ENCODE measurements at places on chromosomes 1 and 21. TPM values are rescaled to one million over a fixed set of nuclear protein-coding genes. Genes with fewer than 3 reads are reported as not detected.
A peak's percentile ranks its signal among the peaks of the same experiment; 100 is the strongest.

DNA sequence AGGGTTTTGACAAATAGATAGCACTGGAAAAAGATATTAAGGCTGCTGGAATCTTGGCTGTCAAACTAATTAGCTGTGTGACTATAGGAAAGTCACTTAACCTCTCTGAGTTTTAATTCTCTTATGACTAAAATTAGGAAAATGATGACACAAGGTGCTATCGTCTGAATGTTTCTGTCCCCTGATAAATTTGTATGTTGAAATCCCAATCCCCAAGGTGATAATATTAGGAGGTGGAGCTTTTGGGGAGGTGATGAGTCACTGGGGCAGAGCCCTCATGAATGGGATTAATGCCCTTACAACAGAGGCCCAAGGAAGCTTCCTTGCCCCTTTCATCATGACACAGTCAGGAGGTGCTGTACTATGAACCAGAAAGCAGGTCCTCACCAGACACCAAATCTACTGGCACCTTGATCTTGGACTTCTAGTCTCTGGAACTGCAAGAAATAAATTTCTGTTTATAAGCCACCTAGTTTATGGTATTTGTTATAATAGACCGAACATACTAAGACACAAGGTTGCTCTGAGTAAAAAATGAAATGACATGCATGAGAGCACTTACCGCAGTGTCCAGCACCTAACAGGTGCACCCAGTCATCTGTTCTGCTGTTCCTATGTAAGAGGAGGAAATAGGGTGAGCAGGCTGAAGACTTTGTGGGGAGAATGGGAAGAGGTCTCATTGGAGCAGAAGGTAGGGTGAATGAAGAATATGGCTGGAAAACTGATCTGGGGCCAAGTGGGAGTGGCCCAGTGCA is 26.3 kb upstream of the DISP1 start:
- no peaks in the 10 kb centered on the region for H3K27me3 ChIP-seq
- no peak overlapping the region for H3K27ac ChIP-seq
- H3K4me3 ChIP-seq, result no peak overlapping the region
- no peaks in the 10 kb centered on the region for H3K36me3 ChIP-seq
- no peaks in the 10 kb centered on the region for H3K4me1 ChIP-seq

GRCh38 chr1:6982443-6982842 is 197.2 kb downstream of the CAMTA1 start:
- H3K27me3 ChIP-seq, result no peaks in the 10 kb centered on the region
- H3K4me3 ChIP-seq, result no peak overlapping the region
- no peak for DNase-seq
- no peaks in the 10 kb centered on the region for H3K36me3 ChIP-seq

DNA sequence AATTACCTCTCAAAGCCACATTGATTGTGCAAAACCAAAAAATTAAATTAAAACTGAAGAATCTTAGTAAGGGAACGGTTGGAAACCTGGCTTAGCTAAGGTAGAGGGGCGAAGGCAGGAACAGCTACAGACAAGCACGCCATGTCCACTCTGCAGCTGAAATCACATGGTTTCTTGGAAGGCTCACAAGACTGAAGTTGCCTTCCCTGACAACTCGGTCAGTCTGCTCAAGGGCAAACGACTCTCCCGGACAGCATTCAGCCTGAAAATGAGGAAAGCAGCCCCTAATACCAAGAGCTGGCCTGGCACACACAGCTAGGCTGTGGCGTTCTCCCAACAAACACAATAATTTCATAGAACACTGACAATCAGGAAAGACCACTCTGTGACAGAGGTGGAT is 22.7 kb upstream of the BECN2 start:
- H3K36me3 ChIP-seq, result no peaks in the 10 kb centered on the region
- no peaks in the 10 kb centered on the region for H3K27me3 ChIP-seq
- DNase-seq, result no peak
- no peak overlapping the region for H3K4me3 ChIP-seq
- no peaks in the 10 kb centered on the region for H3K4me1 ChIP-seq
- H3K27ac ChIP-seq, result no peak overlapping the region

DNA sequence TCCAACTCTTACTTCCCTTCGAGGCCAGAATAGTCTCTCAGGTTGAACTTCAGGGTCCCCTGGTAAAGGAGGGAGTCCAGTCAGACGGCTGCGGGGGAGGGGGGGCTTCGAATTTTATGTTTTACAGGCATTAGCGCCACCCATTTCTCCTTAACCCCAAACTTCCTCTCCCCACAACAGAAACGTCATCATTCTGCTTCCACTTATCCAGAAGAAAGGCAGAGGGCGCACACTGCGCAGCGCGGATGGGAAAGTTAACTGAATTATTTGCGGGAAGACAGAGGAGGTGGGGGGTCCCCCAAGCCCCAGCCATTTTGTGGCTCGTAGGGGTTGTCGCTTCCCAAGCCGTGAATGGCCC is 529 bp upstream of the PRMT2 start:
- peaks cover 67% of the 10 kb centered on the region for H3K4me1 ChIP-seq
- no peaks in the 10 kb centered on the region for H3K27me3 ChIP-seq
- H3K36me3 ChIP-seq, result peaks cover 5% of the 10 kb centered on the region
- H3K4me3 ChIP-seq, result peak overlapping the region; percentile 37

DNA sequence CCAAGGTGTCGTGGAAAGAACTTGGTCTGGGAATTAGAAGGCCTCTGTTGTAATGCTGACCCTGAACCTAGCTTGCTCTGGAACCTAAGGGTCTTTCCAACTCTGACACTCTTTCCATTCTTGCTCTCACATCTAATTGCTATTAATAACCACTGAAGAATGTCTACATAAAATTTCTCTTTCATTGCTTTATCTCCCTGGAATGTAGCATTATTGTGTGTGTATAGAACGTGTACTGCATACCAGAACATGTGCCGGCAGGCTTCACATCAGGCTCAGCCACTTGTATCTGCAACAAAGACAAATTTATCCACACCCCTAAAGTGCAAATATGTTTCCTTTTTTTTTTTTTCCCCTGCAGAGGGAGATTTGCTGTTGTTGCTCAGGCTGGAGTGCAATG is 13.9 kb upstream of the LAX1 start:
- H3K4me1 ChIP-seq, result peaks cover 21% of the 10 kb centered on the region
- H3K36me3 ChIP-seq, result no peaks in the 10 kb centered on the region
- no peaks in the 10 kb centered on the region for H3K27me3 ChIP-seq
- no peak for DNase-seq
- no peak overlapping the region for H3K27ac ChIP-seq
- no peak overlapping the region for H3K4me3 ChIP-seq

GRCh38 chr1:110765640-110766335 is 91.0 kb upstream of the KCNA3 start:
- peaks cover 4% of the 10 kb centered on the region for H3K4me1 ChIP-seq
- H3K36me3 ChIP-seq, result no peaks in the 10 kb centered on the region

- H3K4me1 ChIP-seq, result no peaks in the 10 kb centered on the region
- DNase-seq, result no peak
- no peak overlapping the region for H3K27ac ChIP-seq
- H3K36me3 ChIP-seq, result no peaks in the 10 kb centered on the region
- H3K27me3 ChIP-seq, result no peaks in the 10 kb centered on the region
- H3K4me3 ChIP-seq, result no peak overlapping the region
These were observed 219.8 kb upstream of the PRMT6 start for GRCh38 chr1:106836708-106837107.

- no peak for DNase-seq
- peaks cover 5% of the 10 kb centered on the region for H3K4me1 ChIP-seq
- H3K36me3 ChIP-seq, result no peaks in the 10 kb centered on the region
- no peak overlapping the region for H3K27ac ChIP-seq
These were observed 37.1 kb downstream of the NEXN start for GRCh38 chr1:77925518-77925917.

GRCh38 chr1:154557939-154558719 is at the start of gene UBE2Q1:
Gene UBE2Q1 (minus strand): TSS chr1:154558662. CDS start chr1:154558553, 109 bp downstream.
- H3K4me3 ChIP-seq, result peak within 1 kb of the TSS; percentile 84
- peak; percentile 11 for DNase-seq
- H3K27me3 ChIP-seq, result no peaks in the 10 kb centered on the region
- peaks cover 38% of the 10 kb centered on the region for H3K4me1 ChIP-seq

- H3K4me3 ChIP-seq, result no peak overlapping the region
- H3K36me3 ChIP-seq, result no peaks in the 10 kb centered on the region
- H3K27me3 ChIP-seq, result no peaks in the 10 kb centered on the region
These were observed 59.7 kb downstream of the CLIC6 start for GRCh38 chr21:34728479-34728878.

GRCh38 chr21:28754862-28755261 is 237.8 kb downstream of the LTN1 start:
- no peak overlapping the region for H3K4me3 ChIP-seq
- H3K27ac ChIP-seq, result no peak overlapping the region
- no peaks in the 10 kb centered on the region for H3K36me3 ChIP-seq
- no peak for DNase-seq
- no peaks in the 10 kb centered on the region for H3K27me3 ChIP-seq

C1QC gene
- polyA plus RNA-seq, result not detected

AMPD1 gene
- not detected for polyA plus RNA-seq

CLEC20A gene
- polyA plus RNA-seq, result not detected
